AML-193 (cell line): ENCODE measurements at places on chromosomes 1 and 21.

- no peak for DNase-seq
Measured at GRCh38 chr1:183516725-183517124, 44.4 kb downstream of the SMG7 start.

DNA sequence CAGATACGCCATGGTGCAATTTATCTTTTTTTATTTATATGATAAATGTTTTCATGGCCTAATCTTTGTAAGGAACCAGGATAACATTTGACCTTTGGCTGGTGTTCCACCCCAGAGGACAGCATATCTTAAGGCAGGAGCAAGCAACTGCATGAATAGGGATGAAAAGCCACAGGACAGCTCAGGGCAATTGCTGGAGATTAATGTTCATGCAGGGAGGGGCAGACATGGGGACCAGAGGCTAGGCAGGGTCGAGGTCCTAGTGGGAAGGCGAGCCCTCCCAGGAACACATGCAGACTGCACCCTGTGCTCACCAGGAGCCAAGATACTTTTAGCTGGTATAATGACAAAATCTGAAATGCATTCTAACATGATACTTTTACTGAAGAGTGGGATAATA is 74.4 kb upstream of the HAO2 start:
- DNase-seq: no peak

DNA sequence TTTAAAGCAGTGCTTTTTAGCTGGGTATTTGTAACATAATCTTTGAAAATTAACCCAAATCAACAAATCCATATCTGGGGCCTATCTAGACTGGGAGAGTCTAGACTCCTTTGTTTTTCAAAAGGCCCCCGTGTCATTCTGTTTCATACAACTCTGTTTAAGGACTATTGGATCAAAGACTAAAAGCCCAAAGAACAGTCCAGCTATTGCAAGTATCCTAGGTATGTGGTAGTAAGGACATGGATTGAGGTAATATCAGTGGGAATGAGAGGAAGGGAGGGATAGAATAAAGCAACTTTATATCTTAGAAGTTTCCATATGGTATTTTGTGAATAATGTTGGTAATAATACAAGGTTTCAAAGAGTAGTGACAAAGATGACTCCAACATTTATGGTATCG is 18.2 kb downstream of the KIF1B start:
- DNase-seq: no peak

- DNase-seq: peak; percentile 26
Measured at GRCh38 chr1:226702957-226703831, 35.9 kb downstream of the ITPKB start.

- no peak for DNase-seq
Measured at GRCh38 chr1:221439008-221439746, 302.7 kb downstream of the DUSP10 start.

DNA sequence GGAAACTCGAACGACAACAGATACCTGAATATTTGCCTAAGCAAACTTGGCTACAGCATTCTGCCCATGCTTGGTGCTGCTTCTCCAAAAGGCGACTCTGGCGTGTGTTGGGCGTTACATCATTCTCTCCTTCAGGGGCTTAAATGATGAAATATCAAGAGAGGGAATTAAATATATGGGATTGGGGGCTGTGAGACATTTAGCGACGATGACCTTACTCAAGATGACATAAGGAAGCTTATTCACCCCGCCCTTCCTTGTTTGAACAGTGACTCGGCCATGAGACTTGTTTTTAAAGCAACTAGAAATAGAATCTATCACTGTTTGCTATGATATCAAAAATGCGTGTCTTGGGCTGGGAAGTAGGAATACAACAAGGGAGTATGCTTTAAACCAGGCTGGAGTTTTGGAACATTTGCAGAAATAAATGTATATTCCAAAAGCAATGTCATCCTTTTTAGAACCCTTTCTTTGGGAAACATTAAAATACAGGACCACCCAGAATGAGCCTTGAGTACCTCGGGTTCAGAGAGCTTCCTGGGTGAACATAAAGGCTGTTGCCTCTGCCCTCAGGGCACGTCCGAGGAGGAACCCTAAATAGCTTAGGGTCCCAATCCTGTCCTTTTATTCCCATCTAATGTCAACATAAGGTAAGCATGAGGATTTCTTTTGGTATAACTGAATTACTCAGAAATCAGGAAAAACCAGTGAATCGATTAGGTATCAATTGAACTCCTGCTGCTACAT is 123.3 kb upstream of the SLC45A1 start:
- no peak for DNase-seq

- no peak for DNase-seq
Measured at GRCh38 chr1:15146971-15147376, 6.6 kb upstream of the TMEM51 start.
